WTC11 (cell line): ENCODE measurements at places on chromosomes 1 and 21. TPM values are rescaled to one million over a fixed set of nuclear protein-coding genes. Genes with fewer than 3 reads are reported as not detected.

Gene PROK1
- not detected in 3 replicates for total RNA-seq

Gene HSD3B1
- total RNA-seq = not detected in 3 replicates

Gene FCGR1A
- not detected in 3 replicates for total RNA-seq

Gene RBM11
- total RNA-seq = 2.9 to 4.4 TPM (median 3.9 TPM) in 3 replicates

Gene MRAP
- total RNA-seq = not detected in 3 replicates

Gene C1QB
- total RNA-seq = 0.61 to 1.1 TPM (median 0.62 TPM) in 3 replicates

Gene SPRR4
- not detected in 3 replicates for total RNA-seq
